B cell (primary cell): ENCODE measurements at places on chromosomes 2 and 18. TPM values are rescaled to one million over a fixed set of nuclear protein-coding genes. Genes with fewer than 3 reads are reported as not detected.

- DNase-seq = no peak
Observed at GRCh38 chr2:146363731-146364130, 1481.1 kb upstream of the ACVR2A start.

- no peak for DNase-seq
Observed at GRCh38 chr2:40760071-40760666, 308.3 kb upstream of the SLC8A1 start.

- no peak for DNase-seq
Observed at GRCh38 chr18:58104096-58104495, 60.1 kb downstream of the NEDD4L start.

The NLRC4 gene
- total RNA-seq = 0.78 and 0.94 TPM in 2 replicates

The BCL2 gene
- total RNA-seq = 141 and 144 TPM in 2 replicates
